ENCODE measurements at places on chromosomes 5 and 9.

DNA sequence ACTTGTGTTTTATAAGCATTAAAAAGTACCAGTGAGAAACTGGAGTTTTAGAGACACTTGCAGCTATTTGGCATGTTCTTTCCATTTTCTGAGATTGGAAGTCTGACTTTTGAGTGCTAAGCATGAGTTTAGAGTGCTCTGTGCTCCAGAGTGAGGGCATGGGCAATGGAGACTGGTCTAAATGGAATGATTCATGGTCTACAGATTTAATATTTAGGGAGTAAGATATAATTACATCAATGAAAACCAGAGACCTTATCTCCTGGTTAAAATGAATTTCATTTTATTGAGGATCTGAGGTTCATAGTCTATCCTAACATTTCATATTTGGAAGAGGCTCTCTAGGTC lies 135.9 kb upstream of the RPS23 start:
- no peak for DNase-seq

DNA sequence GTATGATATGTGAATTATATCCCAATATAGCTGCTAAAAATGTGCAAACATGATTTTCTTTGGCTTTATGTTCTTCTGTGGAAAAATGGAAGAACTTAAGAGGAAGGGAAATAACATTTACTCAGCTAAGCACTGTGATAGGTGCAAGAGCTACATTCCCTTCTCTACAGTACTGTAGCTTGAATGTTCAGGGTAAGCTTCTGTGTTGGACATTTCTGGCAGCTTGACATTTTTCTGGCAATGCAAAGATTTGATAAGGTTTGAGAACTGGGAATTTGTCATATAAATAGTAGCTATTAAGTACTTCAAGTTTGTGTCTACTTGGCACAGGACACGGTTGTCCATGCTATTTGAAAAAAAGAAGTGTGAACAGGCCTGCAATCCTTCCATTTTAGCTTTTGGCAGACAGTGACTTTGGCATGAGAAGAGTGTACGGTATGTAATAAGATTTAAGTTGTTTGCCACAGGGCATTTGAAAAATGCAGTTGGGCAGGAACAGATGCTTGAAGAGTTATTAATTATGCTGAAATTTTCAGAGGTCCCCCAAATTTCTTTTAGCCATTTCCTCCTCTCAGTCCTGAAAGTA lies 77.6 kb downstream of the KIF4B start:
- DNase-seq, result no peak

GRCh38 chr5:174489920-174490597 lies 234.3 kb upstream of the MSX2 start:
- no peak for DNase-seq

GRCh38 chr5:166834246-166834645 lies 1457.2 kb upstream of the WWC1 start:
- DNase-seq, result no peak

- no peak for DNase-seq
These were observed 2.2 kb downstream of the SGCD start for GRCh38 chr5:156329171-156329611.

- no peak for DNase-seq
These were observed 102.2 kb upstream of the SPRY4 start for GRCh38 chr5:142427015-142427364.

DNA sequence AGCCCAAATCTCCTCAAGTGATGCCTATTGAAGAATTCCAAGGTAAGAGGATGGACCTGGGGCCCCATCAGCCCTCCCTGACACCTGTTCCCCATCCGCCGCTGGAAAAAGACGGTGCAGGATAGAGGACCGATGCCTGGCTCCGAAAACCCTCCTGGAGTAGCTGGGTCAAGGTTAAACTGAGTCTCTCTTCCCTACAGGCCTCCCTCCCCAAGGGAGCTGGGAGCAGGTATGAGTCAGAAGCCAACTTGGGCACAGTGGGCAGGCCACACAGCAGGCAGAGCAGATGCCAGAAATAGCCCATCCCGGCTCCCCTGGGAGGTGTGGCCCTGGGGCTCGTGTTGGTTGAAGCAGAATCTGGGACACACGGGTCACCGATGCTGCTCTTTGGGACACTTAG lies 75.6 kb downstream of the NTNG2 start:
- no peak for DNase-seq

DNA sequence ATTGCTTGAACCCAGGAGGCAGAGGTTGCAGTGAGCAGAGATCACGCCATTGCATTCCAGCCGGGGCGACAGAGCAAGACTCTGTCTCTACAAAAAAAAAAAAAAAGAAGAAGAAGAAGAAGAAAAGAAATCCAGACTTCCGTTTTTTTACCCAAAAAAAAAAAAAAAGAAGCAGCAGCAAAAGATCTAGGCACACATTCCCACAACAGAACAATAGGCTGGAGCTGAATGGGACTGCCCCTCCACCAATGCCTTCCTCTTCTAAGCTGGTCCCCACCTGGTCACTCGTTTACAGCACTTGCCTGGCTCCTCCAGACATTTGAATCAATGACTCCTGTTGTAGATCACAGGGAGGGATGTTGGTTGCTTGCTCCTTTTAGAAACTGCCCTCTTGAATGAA lies 1.6 kb upstream of the LMAN2 start:
- no peak for DNase-seq

DNA sequence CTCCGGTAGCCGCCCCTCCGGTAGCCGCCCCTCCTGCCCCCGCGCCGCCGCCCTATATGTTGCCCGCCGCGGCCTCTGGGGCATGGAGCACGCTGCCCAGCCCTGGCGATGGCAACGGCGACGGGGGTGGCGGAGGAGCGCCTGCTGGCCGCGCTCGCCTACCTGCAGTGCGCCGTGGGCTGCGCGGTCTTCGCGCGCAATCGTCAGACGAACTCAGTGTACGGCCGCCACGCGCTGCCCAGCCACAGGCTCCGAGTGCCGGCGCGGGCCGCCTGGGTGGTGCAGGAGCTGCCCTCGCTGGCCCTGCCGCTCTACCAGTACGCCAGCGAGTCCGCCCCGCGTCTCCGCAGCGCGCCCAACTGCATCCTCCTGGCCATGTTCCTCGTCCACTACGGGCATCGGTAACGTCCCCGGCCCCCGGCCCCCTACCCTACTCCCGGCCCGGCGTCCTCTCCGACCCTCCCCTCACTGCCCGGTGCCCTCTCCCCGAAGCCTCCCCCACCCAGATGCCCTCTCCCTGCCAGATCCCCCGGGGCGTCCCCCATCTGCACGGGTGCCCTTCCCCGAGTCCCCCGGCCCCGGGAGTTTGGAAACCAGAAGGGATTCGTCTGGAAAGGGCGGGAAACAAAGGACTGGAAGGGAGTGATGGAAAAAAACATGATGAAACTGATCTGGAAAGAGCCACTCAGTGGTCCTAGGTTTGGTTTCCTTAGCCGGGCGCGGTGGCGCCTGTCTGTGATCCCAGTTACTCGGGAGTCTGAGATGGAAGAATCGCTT lies 417 bp downstream of the SRD5A1 start:
- peak; percentile 29 for DNase-seq

- no peak for DNase-seq
These were observed 426.4 kb downstream of the MED10 start for GRCh38 chr5:5951953-5952352.

DNA sequence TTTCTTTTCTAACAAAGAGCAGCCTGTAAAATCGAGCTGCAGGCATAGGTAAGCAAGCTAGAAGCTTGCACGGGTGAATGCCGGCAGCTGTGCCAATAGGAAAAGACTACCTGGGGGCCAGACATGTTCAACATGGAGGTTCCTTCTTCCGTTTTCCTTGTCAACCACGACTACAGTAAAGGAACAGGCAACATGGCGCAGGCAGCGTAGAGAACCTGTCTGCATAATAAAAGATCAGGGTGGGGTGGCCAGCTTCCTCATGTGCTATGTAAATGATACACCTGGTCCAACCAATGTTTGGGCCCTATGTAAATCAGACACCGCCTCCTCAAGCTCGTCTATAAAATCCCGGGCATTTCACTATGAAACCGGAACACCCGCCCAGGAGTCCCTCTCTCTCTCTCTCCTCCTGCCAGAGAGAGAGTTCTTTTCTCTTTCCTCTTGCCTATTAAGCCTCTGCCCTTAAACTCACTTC lies 103.8 kb upstream of the LIFR start:
- no peak for DNase-seq

GRCh38 chr9:107161338-107161737 lies 121.7 kb upstream of the RAD23B start:
- no peak for DNase-seq

- DNase-seq, result no peak
These were observed 58.2 kb downstream of the RICTOR start for GRCh38 chr5:39015743-39016586.

- DNase-seq, result no peak
These were observed 286.4 kb downstream of the DENND1A start for GRCh38 chr9:123643518-123643917.

GRCh38 chr5:163653526-163653925 lies 148.1 kb downstream of the MAT2B start:
- no peak for DNase-seq

DNA sequence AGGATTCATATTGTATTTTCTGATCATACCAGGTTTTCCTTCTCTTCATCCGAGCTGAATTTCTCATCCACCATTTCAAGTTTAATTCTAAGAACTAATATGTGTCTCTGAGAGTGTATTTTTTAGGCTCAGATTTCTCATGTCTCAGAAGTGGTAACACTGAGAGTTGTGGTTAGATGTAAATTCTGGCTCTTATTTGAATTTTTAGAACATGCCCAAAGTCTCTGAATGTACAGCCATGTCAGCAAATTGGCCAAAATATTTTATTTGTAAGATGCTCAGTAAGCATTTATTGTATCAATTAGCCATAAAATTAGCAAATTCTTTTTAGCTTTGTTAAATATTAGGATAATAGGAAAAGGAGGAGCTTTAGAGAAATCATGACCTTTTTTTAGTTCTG lies 16.6 kb downstream of the SV2C start:
- no peak for DNase-seq

DNA sequence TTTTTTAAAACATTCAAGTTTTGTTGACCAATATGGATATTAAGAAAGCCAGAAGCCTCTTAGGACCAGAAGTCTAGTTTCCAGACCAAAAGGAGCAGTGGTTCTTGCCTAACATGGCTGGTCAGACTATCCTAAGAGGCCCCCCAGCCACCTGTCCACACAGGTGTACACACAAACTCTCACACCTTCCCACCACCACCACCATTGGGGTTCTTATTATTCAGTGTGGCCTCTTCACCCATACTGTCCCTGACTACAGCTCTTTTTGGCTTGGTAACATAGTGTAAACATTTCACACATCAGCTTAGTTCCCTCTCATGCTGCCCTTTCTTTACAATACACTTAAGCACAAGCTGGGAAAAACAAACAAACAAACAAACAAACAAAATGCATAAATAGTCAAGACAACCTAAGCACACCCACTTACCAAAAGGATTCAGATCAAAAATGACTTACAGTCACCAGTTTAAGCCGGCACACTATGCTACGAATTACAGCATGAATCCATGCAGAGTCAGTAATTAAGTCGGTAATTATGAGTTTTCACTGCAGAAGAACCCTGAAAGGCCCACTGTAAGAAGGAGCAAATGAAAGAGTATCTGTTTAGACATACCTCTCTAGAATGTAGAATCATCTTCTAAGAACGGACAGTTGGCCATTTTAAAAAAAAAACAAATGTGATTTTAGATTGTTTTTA lies 9.5 kb downstream of the LHFPL2 start:
- DNase-seq, result no peak

DNA sequence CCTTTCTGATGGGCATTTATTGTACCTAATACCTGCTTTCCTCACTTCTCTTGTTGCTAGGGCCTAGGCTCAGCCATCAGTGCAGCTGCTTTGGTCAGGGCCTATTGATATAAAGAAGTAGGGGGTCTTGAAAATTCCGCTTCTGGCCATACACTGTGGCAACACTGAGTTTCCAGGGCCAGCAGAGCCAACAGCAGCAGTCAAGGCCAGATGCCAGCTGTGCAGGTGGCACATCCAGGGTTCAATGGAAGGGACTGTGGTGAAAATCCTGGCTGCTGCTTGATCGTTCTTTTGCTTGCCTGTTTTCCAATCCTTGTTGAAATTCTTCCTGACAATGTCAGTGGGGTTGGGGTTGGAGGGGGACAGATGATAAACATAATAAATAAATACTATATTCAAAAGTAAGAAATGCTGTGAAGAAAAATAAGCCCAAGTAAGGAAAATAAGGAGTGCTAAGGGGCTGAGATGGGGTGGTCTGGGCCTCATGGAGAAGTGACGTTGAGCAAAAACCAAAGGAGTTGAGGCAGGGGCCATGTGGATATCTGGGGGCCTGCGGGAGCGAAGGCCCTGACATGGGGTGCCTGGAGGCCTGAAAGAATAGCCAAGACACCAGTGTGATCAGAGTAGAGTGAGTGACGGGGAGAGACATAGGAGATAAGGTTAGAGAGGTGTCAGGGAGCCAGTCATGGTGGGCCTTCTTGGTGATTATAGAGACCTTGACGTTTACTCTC lies 91.0 kb upstream of the ALDH1B1 start:
- no peak for DNase-seq

GRCh38 chr9:73239570-73240265 lies 88.1 kb downstream of the ANXA1 start:
- no peak for DNase-seq

DNA sequence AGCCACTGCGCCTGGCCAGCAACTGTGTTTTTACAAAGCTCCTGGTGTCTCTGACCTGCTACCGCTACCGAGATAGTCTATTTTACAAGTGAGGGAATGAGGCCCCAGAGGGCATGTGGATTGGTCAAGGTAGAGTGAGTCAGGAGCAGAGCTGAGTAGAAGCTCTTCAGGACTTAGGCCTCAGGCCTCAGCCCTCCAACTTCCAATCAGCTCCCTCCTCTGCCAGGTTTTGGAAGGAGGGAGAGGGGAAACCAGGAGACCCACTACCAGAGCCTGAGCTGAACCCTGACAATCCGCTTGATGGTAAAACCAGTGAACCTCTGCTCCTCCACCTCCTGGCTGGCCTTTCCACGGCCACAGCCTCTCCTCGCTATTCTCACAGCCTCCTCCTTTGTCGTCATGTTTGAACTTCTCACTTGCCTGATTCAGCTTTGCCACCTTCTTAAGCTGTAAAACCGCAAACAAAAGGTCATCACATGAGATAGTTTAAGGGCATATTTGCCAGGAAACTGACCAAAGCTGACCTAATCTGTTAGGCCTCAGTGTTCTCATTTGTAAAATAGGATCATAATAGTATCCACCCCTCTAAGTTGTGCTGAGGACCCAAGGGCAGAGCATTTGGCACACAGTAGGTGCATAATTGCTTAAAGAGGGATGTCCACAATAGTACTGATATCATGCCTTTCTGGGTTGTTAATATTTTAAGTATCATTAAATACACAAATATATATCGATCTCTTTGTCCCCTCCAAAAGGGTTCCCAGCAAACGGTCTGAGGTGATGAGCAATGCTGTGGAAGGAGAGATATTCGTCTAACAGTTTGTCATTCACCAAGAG lies 1.7 kb downstream of the TRAF1 start:
- no peak for DNase-seq

GRCh38 chr5:97042996-97043395 lies 99.4 kb downstream of the LIX1 start:
- DNase-seq, result no peak

GRCh38 chr9:69195668-69196067 lies 21.6 kb downstream of the TJP2 start:
- no peak for DNase-seq

Measured in stimulated activated naive CD4-positive, alpha-beta T cell (primary cell).